Stimulated activated CD8-positive, alpha-beta memory T cell treated with anti-CD3 and anti-CD28 coated beads, Interleukin-2, amount 100 ng/mL, for 1 hour (primary cell): ENCODE measurements at places on chromosomes 4 and X.

GRCh38 chr4:56976283-56976836, 1.0 kb downstream of the NOA1 start:
- DNase-seq: no peak

- DNase-seq: no peak
Measured at GRCh38 chr4:187118602-187119120, 395.0 kb upstream of the FAT1 start.

DNA sequence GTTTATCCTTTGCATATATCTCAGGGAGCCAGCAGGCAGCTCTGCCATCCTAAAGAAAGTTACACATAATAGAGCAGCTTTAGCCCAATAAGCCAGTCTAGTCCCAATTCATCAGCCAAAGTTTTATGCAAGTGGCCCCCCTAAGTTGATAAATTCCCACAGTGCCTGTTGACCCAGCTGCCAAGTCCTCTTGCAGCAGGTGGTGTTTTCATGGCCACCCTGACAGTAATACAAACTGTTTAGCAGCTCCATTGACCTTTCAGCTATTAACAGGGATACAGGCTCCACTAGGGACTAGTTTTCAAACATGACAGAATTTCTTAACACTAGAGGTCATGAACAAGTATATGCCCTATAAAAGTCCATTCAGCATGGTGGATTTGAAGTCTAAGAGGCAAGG, 77.5 kb downstream of the HHIP start:
- no peak for DNase-seq

GRCh38 chrX:131802836-131803626, 220.1 kb upstream of the STK26 start:
- DNase-seq: no peak

DNA sequence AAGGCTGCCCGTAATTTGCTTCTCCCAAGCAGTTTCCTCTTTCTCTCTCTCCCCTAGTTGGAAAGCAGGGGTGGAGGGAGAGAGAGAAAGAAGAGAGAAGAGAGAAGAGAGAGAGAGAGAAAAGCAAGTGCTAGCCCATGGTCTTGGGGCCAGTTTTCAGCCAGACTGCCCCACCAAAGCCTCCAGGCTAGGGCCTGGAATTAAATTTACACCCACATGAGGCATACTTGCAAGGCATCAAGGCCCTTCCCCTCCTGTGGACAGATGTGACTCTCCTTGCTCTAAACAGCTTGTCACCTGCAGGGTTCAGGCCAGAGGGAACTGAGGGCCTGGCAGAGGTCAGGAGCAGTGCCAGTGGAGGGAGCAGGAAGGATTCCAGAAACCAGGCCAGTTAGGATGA, 1.7 kb upstream of the CXCR3 start:
- DNase-seq: no peak

- no peak for DNase-seq
Measured at GRCh38 chr4:169841776-169842175, 84.0 kb upstream of the HPF1 start.

DNA sequence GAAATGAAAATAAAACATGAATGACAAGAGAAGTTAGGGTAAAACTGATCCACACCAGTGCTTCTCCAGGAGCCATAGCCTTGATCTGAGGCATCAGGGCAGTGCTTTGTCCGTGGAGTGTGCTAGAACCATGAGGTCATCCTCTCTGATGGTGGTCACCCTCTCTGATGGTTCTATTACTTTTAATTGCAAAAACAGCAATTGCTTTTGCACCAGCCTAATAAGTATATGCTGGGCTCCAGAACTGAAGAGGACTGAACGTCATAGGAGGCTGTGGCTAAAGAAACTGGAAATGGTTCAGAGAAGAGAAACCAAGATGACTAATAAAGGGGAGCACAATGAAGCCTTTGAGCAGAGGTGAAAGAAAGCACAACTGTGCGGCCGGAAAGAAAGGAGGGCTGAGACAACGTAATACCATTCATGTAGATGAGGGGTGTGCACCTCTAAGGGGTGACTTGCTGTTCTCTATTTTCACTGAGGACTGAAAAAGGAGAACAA, 17.0 kb upstream of the TMEM154 start:
- no peak for DNase-seq

GRCh38 chr4:81319657-81320056, 104.6 kb upstream of the PRKG2 start:
- no peak for DNase-seq

GRCh38 chr4:119130365-119131065, 5.1 kb upstream of the MYOZ2 start:
- DNase-seq: no peak

DNA sequence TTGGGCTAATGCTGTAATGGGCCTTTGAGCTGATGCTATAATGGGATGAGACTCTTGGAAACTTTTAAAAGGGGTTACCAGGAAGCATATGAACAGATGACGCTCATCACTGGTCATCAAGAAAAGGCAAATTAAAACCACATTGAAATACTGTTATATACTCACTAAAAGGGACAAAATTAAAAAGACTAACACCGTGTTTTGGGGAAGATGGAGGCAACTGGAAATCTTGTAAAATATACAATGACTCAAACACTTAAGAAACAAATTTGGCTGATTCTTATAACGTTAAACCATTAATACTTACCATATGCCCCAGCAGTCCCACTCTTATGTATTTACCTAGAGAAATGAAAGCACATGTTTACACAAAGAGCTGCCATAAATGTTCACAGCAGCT, 207.2 kb upstream of the GPRIN3 start:
- DNase-seq: no peak

DNA sequence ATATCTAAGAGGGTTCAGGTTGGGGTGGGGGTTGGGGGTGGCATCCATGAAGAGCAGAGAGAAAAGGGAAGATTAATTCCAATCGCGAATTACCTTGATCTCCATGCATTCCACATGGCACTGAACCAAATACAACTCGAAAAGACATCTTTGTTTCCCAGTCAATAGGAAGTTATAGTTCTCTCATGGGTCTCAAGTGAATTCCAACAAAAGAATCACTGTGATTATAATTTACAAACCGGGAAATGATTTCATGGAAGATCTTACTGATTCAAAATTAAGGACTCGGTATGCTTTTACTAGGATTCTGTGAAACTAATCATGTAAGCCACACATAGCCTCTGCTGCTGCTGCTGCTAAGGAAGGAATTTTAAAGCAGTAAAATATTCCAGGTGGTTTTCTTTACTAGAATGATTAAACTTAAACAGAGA, 26.6 kb upstream of the AMELX start:
- no peak for DNase-seq

DNA sequence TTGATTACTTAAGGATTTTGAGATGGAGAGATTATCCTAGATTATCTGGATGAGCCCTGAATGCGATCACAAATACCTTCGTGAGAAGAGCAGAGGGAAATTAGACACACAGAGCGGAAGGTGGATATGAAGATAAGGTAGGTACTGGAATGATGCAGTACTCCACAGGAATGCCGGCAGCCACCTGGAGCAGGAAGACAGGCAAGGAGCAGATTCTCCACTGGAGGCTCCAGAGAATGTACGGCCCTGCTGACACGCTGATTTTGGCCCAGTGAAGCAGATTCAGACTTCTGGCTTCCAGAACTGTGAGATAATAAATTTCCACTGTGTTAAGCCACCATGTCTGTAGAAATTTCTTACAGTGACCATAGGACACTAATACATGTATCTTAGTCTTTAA, 79.4 kb upstream of the PITX2 start:
- no peak for DNase-seq

DNA sequence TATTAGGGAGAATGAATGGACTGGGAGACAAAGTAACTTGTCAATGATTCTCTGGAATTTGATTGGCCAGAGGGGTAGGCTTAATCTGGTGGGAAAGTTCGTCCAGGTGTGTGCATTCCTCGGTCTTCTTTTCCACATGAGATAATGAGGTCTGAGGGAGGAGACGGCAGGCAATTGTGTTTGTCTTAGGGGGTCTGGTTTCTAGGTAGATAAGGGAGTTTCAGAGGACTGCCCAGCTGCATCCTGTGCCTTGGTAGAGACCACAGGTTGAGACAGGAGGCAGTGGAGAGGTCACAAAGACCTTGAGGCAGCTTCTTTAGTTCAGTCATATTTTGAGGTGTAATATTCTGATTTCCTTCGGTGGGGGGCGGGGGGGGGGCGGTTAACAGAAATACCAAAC, 4.3 kb downstream of the MGST2 start:
- no peak for DNase-seq

DNA sequence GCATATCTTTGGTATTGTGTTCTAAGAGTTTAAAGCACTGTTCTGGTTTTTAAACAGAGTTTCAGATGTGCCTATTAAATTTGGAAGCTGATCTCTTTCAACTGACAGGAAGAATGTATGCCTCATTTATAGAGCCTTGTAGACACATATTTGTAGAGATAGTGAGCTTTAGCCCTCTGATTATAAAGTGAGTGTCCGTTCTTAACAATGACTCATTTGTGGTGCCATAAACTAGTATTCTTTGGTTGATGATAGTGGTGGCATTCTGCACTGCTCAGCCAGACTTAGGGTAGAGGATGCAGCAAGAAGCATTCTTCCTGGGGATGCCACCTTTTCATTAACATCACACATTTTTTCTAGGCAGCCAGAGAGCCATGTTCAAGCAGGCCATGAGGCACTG, 121.7 kb downstream of the TLL1 start:
- no peak for DNase-seq

DNA sequence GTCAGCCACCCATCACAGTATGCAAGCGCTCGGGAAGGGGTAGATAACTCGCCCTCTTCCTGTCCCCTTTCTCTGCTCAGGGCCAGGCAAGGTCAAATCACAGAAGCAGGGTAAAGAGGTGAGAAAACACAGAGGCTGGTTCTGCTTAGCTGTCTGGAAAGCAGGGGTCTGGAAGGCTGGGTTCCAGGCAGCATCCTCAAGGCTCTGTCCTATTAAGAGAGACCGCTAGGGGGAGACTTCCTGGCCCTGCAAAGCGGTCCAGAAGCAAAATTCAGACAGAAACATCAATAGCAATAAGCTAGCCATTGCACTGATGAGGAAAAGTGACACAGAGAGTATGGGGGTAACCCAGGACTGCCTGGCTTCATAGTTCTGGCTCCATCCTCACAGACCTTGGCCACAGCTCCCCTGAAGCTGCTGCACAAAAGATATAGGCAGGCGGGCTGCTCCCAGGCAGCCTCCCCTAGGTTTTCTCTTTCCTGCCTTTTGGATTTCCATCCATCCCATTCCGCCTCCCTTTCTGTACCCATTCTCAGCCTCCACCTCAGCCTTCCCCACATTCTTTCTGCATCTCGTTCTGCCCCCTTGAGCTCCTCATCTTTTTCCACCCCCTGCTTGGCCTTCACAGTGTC, 308.5 kb downstream of the EVC2 start:
- DNase-seq: no peak

GRCh38 chr4:113449410-113449974, 312.0 kb downstream of the CAMK2D start:
- DNase-seq: no peak

DNA sequence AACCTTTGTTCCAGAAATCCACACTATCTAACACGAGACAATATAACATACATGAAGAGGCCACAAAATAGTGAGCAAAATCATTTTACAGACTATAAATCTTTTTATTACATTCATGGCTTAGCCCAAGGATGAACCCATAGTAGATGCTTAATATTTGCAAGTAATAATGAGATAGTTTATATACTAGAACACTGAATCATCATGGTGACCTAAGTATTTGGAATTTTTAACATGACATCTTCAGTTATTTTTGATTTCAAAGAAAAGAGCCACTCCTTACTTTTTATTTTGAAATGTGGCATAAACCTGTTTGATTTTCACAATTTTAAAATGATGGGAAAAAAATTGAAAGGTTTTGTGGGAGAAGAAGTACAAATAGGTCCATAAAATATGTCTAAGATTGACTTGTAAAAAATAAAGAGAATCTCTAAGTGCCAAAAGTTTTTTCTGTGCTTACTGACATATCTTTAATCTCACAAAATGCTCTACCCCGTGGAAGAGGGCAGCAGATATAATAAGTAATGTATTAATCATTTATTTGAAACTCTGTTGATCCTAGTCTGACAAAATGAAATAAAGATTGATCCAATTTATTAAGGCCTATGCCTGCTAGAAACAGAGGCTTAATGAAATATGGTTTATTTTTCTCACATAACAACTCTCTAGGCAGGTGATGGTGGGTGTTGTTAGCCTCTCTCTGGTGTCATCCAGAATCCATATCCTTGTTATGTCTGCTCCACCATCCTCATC, 224.5 kb upstream of the CENPE start:
- no peak for DNase-seq

DNA sequence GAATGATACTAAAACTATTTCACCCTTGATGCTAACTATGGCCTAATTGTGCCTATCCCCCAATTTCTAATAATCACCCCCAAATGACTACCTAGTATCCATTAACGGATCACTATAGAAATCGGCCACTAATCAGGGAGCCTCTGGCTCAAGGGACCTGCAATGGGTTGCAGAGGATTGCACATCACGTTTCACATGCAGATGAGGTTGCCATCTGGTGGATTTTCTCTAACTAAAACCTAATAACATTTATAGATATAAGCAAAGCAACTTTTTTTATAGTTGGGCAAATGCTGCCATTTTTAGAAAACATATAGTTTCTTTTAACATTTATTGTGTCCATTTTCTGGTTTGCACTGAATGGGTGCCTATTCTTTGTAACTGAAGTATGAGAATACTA, 28.3 kb upstream of the ALG13 start:
- no peak for DNase-seq

DNA sequence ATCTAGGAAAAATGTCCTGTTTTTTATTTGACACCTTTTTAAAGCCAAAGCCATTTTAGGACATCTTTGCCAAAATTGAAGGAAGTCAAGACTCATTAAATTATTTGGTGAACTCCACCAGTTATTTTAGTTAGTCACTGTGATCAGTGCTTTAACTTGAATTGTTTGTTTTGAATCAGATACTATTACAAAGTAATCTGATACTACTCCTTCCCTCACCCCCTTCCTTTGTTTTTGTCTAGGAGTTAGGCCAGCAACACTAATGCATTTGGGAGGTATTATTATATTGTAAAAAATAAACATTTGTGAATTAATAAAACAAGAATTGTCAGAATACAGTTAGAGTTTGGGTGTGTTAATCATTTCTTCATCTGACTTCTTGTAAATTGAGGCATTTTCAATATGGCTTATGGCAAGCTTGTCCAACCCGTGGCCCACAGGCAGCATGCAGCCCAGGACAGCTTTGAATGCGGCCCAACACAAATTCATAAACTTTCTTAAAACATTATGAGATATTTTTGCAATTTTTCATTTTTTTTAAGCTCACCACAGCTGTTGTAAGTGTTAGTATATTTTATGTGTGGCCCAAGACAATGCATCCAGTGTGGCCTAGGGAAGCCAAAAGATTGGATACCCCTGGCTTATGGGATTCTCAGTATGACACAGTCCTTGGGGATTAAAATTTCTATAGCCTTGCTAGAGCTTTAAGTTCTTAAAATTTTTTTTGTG, 182.2 kb downstream of the BMPR1B start:
- no peak for DNase-seq

- no peak for DNase-seq
Measured at GRCh38 chrX:155968326-155968661, 29.2 kb upstream of the IL9R start.

- DNase-seq: no peak
Measured at GRCh38 chr4:184099535-184099966, 118.1 kb downstream of the ENPP6 start.

GRCh38 chr4:173403051-173403450, 4.1 kb upstream of the SCRG1 start:
- DNase-seq: no peak
